Foreskin keratinocyte (primary cell): ENCODE measurements at places on chromosomes 3 and 15.
A peak's percentile ranks its signal among the peaks of the same experiment; 100 is the strongest.

DNA sequence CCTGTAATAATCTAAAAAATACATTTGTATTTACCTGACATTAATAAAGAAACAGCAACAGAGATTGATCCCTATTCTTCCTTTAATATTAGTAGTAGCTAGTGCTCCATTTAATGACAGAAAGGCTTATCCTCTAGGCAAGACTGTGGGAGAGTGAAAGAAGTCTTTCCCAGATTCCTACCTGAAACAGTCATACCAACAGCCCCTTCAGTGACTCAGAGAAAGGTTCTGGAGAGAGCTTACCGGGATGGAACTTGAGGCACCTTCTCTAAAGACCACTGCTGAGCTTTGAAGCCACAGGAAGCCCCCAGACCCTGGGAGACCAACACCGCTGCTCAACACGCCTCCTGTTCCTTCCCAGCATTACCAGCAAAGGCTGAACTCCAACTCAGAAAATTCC lies 66.9 kb upstream of the FGF12 start:
- DNase-seq, result no peak

DNA sequence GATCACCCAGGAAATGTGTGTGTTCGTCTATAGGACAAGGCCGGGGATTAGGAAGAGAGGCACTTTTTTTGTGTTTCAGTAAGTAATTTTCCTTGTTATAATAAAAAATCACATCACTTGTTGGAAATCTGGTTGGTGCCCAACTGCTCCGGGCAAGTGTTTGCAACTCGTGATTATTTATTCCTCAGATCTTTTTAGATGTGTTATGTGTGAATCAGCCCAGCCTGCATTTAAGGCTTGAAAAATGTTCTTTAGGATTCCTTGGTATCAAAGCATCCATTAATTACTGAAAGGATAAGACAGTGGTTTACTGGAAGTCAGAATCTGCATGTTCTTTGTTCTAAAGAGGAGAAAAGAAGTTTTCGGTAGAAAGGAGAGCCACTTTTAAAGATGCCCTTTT lies 345.6 kb downstream of the FEZF2 start:
- DNase-seq, result no peak

- no peak for DNase-seq
Measured at GRCh38 chr3:13065727-13066126, 7.5 kb downstream of the IQSEC1 start.

- no peak for DNase-seq
Measured at GRCh38 chr3:52356126-52356525, 40.0 kb downstream of the DNAH1 start.

DNA sequence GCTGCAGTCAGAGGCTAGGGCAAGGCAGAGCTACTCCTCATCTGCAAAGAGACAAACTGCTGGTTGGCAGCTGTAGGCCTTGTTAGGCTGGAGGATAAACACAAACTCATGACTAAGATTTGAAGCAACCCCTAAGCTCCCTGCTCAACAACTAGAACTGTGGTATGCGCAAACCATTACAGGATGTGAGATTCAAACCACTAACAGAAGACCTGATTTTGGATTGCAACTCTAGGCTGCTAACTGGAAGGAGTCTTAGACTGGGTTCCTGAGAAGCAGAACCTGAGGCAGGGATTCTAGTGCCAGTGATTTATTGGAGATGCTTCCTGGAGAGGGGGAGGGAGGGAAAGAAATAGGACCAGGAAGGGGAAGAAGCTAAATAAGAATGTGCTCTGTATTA lies 22.5 kb downstream of the CCR4 start:
- no peak for DNase-seq

DNA sequence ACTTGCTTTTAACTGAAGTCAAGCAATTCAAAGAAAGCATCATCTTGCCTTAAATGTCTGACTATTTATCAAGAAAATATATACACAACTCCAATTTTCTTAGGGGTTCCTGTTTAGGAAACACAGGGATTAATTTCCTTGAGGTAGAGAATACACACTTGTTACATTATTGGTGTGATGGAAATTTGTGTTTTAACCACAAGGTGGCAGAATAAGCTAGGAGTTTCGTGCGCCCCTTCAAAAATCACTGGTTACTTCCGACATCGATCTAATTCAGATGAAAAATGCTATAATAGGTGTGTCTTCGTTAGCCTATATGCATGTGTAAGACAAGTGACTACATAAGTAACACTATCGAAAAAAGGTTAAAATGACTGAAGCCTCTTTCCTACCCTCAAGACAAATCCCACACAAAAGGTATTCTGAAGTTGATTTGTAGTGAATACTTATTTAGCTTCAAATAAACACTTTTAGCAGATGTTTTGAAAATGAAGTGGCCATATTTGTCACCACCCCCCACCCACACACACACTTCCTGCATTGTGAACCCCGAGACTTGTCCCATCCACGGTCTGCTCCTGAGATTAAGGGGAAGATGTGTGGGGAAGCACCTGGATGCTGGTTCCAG lies 246.5 kb downstream of the ROBO1 start:
- peak; percentile 37 for DNase-seq
